Stimulated activated CD8-positive, alpha-beta memory T cell treated with anti-CD3 and anti-CD28 coated beads, Interleukin-7, amount 100 ng/mL, for 1 hour (primary cell): ENCODE measurements at places on chromosomes 12 and 14.

GRCh38 chr14:35286003-35286600 is 6.1 kb upstream of the PSMA6 start:
- DNase-seq, result no peak

DNA sequence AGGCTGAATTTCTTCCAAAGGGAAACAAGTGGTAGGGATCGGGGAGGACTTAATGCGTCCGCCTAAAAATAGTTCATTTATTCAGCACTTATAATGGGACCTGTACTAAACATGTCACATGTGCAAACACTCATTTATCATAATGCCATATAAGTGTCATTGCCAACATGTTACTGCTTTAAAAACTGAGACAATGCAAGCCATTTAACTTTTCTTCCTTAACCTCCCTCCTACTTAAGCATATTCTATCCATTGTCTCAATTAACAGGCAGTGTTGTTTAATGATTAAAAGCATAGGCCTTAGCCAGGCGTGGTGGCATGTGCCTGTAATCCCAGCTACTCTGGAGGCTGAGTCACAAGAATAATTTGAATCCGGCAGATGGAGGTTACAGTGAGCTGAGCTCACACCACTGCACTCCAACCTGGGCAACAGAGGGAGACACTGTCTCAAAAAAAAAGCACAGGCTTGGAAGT is 13.5 kb upstream of the SCFD1 start:
- no peak for DNase-seq

- DNase-seq, result no peak
Observed at GRCh38 chr14:102487204-102487577, 22.4 kb downstream of the ANKRD9 start.

- no peak for DNase-seq
Observed at GRCh38 chr12:14418451-14418890, 53.0 kb downstream of the ATF7IP start.

DNA sequence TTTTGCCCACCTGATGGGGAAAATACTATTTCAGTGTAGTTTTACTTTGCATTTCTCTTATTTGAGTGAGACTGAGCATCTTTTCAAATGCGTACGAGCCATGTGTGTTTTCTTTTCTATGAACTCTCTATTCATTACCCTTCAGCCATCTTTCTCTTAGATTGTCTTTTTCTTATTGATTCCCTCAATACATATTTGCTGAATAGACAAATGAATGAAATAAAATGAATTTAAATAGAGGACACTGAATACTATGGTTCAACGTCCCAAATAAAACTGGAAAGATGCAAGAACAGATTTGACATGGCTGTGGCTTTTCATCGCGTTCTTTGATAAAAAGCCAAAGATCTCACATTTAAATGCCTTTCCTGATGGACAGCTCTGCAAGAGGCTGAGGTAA is 34.6 kb upstream of the RPH3A start:
- no peak for DNase-seq

- no peak for DNase-seq
Observed at GRCh38 chr14:36988568-36988967, 183.8 kb downstream of the SLC25A21 start.

DNA sequence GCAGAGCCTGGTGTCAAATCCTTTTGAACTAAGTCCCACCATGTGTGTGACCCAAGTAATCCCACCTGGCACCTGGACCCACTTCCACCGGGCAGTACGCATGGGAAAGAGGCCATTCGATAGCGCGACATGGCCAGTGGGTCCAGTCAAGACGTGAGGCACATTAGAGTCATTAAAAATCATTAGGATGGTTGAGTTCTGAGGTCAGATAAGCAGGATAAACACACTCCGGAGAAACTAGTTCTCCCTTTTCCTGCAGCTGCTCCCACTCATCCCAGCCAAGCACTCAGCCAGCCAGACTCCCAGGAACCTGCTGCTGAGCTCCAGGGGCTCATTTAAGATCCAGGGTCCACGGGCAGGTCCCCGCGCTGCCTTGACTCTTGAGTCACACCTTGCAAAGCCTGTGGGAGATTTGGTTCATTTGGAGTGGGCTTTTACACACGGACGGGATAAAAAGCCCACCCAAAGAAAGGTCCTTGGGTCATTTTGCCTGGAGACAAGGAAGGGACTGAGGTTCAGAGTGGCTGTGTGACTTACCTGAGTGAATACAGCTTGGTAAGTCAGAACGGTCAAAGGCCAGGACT is 313.9 kb downstream of the BCL11B start:
- DNase-seq, result no peak

- no peak for DNase-seq
Observed at GRCh38 chr12:42935756-42936155, 346.2 kb upstream of the PRICKLE1 start.

DNA sequence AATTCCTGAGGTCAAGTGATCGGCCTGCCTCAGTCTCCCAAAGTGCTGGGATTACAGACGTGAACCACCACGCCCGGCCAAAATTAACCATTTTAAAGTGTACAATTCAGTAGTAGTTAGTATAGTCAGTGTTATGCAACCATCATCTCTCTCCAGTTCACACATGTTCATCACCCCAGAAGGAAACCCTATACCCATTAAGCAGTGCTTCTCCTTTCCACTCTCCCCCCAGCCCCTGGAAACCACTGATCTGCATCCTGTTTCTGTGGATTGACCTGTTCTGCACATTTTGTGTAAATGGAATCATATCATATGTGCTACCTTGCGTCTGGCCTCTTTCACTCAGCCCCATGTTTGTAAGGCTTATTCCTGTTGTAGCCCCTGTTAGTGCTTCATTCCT is 52.2 kb downstream of the PHETA1 start:
- DNase-seq, result no peak
